ENCODE measurements at places on chromosomes 13 and 19.

DNA sequence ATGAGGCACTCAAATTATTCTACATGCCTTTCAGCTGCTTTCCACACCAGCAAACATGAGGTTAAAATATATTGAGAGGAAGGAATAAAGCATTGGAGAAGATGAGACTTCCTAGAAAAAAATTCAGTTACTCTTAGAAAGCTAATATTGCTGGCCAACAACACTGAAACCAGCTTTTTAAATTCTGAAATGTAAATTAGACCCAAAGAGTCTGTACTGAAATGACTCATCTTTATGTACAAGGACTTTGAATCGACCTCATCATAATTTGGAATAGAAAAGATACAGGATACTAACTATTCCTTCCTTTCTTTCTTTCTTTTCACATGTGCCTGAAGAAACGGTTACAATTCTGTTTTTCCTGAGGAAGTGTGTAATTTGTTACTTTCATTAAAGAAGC, 6.5 kb upstream of the HSPH1 start:
- no peak for DNase-seq

- DNase-seq: peak; percentile 12
Observed at GRCh38 chr19:4014541-4015491, 7.3 kb downstream of the PIAS4 start.

- DNase-seq: no peak
Observed at GRCh38 chr13:24288870-24289269, 20.5 kb upstream of the C1QTNF9 start.

- DNase-seq: peak; percentile 65
Observed at GRCh38 chr19:54209811-54210494, 9.3 kb downstream of the RPS9 start.

- peak; percentile 1 for DNase-seq
Observed at GRCh38 chr19:10604460-10604980, 17.4 kb upstream of the AP1M2 start.

GRCh38 chr13:62635161-62635560, 1219.5 kb upstream of the PCDH20 start:
- DNase-seq: no peak

- DNase-seq: peak; percentile 55
Observed at GRCh38 chr13:40798380-40798779, 9.0 kb downstream of the SLC25A15 start.

DNA sequence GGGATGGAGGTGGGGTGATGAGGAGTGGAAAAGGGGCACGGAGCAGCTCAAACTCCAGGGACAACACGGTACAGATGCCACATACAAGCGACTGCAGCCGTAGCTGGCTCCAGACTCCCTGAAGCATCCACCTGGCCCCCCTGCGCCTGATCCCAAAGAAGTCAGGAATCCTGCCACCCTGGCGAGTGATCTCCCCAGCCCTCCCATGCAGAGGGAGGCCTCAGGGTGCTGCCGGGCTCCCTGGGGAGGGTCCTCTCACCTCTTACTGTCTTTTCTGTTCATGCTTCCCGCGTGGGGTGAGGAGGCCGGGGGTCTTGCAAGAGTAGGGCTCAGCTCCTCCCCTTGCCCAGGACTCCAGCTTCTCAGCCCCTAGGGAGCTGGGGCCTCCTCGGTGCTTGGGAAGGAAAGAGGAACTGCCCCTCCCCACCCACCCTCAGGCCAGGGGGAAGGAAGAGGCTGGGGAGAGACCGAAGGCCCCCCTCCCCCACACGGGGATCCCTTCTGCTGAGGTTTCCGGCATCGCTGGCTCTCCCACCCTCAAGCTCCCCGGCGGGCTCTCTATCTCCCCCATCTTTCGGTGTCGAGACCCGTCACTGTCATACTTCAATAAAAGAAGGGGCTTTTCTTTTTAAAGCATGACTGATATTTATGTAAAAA, at the start of gene RASGRP4:
TSS of gene RASGRP4 (minus strand) at position 410 of the 657 bp plus-strand sequence. CDS start at position 282, 128 bp downstream.
- DNase-seq: no peak

DNA sequence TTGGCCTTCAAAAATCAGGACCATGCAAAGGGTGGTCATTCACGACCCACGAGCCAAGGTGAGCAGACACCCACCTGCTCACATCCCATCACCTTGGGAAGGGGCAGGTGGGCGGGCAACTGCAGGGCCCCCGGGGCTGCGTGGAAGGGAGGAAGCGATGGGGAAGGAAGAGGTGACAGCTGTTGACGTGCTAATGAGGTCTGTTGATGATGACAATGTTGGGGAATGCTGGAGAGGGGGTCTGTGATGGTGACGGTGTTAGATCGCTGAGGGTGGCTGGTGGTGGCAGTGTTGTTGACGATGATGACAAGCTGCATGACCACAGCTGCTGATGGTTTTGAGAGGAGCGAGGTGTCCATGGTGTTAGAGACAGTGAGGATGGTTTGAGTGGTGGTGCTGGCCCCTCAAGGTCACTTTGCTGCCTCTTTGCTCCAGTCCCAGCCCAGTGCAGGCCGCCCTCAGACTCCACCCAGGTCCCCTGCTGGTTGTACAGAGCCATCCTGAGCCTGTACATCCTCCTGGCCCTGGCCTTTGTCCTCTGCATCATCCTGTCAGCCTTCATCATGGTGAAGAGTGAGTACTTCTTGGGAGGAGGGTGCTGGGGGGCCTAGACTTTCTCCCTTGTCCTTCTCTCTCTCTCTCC, 900 bp downstream of the MCEMP1 start:
- DNase-seq: no peak

DNA sequence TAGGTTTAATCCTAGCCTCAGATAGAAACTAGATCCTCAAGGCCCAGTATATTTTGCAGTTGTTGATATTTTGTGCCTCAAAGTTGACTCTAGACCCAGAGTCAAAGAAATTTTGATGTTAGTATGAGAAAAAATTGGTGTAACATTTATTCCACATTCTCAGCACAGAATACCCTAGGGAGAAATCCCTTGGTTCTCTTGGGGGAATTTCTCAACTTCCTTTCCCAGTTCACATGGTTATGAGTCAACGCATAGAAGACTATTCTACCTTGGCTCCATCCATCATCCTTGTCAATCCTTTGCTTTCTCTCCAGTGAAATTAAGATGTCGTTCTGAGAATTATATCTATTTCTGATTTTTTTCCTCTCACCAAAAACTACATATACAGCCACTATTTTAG, 145.3 kb downstream of the POSTN start:
- DNase-seq: no peak

GRCh38 chr19:5470264-5470671, 15.1 kb downstream of the ZNRF4 start:
- DNase-seq: peak; percentile 31

DNA sequence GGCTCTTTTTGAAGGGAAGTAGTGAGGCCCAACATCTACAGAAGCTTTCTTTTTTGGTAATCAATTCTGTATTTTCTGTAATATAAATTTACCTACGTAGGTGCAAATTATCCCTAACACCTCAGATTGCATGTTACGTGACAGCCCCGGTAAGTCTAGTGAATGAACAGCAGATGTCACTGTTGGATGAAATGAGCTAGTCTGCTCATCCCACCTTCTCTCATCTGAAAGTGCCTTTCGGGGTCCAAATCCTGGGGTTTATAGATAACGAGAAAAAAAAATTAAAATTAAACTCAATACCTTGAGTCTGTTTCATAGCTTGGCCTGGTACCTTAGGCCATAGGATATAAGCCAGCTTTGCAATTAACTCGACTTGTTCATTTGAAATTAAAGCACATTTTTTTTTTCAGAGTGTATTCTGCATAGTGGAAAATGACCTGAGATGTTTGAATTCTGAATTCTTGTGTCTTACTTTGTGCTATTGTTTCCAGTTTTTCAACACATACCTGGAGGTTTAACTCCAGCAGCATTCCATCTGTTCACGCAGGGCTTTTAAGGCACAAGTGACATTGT, 548.2 kb downstream of the GPC5 start:
- DNase-seq: peak; percentile 54

DNA sequence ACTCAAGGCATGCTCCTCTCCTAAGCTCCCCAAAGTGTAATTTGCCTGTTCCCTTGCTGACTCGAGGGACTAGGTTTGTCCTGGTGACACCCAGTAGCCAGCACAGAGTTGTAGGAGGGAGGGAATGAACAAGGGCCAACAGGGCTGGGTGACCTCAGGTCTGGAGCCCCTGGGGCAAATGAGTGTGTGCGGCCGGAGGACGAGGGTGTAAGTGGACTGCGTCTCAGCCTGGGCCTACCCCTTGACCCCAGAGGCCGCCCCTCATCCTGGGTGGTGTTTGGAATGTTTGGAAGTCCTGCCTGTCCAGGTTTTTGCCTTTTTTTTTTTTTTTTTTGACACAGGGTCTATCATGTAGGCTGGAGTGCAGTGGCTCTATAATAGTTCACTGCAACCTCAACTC, 1.3 kb upstream of the ZNF653 start:
- no peak for DNase-seq

DNA sequence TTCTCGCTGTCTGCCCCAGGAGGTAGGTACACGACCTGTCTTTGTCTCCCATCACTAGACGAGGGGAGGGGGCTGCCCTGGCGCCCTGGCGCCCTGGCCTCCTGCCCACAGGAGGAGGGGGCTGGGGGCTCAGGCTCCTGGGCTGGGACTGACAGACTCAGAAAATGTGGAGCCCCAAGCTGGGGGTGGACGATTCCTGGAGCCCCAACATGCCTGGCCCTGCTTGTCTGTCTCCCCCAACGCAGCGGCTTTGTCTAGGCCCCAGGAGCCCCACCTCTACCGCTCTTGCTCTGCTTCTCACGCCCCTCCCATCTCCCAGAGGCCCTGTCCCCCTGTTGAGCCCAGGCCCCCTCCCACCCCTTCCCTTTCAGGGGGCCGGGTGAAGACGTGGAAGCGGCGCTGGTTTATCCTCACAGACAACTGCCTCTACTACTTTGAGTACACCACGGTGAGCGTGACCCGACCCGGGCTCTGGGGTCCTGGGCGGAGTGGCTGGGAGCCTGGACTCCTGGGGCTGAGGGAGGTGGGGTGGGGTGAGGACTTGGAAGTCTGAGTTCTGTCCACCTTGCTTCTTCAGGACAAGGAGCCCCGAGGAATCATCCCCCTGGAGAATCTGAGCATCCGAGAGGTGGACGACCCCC, 8.6 kb downstream of the CYTH2 start:
- no peak for DNase-seq

- peak; percentile 41 for DNase-seq
Observed at GRCh38 chr19:31570718-31571117, 221.5 kb upstream of the TSHZ3 start.

DNA sequence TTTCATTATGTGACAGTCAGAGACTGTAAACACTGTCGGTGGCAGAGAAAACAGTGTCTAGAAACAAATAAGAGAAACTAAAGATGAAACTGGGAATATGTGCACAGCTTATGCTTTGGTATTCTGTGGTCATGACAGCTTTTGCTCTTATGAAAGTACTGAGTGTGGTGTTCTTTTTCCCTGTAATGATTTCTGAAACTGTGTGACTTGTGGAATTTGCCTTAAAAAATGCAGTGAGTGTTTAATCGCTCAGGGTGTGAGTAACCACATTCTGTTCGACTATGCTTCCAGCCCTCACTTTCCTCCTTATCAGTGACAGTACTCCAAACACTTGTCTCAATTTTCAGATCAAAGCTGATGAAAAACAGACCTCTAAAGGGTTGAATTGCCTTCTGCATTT, 66.9 kb upstream of the DIAPH3 start:
- DNase-seq: no peak

- DNase-seq: no peak
Observed at GRCh38 chr13:53638040-53638439, 609.4 kb downstream of the OLFM4 start.

- DNase-seq: peak; percentile 74
Observed at GRCh38 chr19:12777217-12778016, 2.1 kb upstream of the HOOK2 start.

GRCh38 chr13:23561261-23561660, 9.0 kb upstream of the TNFRSF19 start:
- no peak for DNase-seq

DNA sequence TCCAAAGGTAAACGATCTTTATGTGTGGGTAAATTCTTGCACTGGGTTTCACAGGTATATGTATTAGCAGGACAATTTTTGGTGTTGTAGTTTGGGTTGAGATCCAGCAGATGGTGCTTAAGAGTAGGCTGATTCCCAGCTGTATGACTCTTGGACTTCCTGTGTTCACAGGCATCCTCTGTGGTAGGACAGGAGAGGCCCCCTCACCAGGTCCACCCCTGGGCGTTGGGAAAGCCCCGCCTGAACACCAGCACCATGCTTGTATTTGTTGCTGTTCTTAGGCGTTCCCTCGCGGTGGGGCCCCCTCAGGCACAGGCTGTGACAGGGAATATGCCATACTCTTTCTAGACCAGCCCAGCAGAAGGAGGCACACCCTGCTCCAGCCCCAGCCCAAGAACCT, 49.5 kb upstream of the PCDH17 start:
- DNase-seq: no peak

DNA sequence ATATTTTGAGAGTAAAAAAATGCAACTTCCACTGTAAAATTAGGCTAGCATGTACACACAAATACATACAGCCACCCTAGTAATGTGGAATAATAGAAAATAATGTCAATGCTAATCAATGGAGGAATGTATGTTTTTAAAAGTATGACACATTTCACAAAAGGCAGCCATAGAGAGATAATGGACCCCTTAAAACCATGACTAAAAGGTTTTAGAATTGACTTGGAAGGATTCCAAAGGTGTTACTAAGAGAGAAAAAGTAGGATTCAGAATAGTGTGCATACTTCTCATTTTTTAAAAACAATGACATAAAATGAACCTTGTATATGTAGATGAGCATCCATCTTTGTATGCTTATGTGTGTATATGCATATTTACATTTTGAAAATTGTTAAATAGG, 597.9 kb upstream of the PCDH9 start:
- DNase-seq: no peak

DNA sequence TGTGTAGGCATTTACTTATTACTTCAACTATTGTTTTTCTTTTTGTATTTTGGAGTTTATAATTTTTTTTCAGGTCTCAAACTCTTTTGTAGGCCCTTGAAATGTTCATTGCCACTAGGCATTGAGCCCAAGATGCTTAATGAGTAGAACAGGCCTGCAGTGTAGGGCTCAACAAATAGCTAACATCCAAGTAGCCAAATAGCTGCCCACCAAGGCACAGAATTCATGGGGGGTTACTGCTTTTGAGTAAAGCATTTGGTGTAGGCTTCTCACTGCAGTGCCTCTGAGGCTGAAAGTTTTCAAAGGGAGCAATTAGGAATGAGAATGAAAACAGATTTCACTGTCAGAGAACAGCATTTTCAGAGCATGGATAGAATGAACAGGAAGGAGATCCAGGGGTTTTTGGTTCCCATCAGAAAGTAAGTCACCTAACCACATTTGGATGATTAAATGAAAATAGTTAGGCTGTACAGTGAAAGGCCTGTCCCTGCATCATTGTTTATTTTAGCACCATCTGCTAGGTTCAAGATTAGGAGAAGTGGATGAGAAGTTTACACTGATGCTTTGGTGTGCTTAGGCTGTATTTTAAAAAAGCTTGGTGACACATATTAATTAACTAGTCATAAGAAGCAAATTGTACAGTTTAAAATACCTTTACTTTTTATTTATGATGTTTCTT, 61.0 kb downstream of the EDNRB start:
- DNase-seq: no peak

DNA sequence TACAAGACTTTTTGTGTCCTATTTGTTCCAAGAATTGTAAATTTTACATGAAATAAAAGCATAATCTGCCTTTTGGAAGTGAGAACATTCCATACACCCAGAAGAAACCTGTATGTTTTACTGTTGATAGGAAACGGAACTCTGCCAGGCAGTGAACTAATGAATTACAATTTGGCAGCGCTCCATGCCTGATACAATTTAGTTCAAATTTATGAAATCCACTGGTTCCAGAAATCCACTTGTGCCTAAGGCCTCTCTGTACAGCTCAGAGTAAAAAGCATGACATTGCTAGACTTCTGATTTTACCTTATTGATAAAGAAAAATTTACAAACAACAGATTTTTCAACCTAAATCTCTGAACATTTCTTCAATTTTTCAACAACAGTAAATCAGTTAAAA, 78.1 kb downstream of the PCDH9 start:
- DNase-seq: no peak

GRCh38 chr19:31554360-31554759, 205.1 kb upstream of the TSHZ3 start:
- DNase-seq: no peak

Data from NCI-H526 (cell line).